Urothelium cell line (cell line): ENCODE measurements at places on chromosomes 1 and 21.

DNA sequence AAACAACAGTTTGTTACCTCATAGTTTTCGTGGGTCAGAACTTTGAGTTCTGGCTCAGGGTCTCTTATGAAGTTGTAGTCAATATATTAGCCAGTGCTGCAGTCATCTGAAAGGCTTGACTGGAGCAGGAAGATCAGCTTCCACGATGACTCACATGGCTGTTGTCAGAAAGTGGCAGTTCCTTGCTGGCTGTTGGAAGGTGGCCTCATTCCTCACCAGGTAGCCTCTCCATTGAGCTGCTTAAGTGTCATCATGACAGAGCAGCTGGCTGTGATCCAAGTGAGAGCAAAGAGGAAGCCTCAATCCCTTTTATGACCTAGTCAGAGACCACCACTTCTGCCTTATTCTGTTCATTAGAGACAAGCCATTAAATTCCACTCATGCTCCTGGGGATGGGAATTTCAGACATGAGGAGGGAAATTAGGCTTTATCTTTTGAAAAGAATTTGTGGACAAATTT lies 5.6 kb downstream of the OSBPL9 start:
- DNase-seq, result peak; percentile 64

DNA sequence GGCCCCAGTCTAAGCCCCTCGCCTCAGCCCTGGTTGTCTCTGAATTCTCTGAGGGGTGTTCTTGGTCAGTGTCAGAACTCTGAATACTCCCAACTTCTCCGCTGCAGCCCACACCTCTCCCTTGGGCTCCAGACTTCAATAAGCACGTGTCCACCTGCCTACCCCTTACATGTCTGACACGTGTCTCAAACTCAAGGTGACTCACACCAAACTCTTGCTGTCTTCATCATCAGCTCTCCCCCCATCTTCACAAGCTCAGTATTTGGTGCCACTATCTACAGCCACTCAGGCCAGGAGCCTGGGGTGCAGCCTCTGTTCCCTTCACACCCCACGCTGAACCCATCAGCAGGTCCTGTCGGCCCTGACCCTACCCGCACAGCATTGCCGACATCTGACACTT lies 18.8 kb upstream of the UBXN10 start:
- peak; percentile 31 for DNase-seq

DNA sequence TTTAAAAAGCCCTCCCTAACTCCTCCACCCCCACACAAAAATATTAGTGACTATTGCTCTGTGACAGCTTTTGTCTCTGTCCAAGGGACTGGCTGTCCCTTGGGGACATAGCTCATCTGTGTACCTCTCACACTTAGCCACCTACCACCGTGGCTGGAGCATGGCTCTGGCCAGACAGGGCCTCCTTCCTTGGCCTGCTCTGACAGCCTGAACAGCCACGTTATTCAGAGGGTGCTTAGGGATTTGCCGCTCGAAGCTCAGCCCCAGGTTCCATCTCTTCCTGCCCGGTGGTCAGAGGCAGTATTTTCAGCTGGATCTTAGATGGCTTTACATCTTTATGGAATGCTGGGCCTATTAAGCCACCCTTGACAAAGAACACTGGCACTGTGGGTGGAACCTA lies 6.1 kb upstream of the CELSR2 start:
- no peak for DNase-seq

DNA sequence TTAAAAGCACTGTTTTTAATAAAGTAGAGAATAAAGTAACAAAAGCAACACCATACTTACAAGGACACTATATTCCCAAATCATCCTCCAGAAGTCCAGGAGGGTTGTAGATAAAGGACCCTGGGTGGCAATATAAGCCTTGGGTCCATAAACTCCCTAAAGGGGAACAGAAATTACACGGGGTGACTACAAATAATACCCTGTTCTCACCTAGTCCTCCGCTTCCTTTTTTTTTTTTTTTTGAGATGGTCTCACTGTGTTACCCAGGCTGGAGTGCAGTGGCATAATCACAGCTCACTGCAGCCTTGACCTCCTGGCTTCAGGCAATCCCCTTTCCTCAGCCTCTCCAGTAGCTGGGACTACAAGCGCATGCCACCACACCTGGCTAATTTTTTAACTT lies 13.1 kb downstream of the PTPN22 start:
- no peak for DNase-seq

DNA sequence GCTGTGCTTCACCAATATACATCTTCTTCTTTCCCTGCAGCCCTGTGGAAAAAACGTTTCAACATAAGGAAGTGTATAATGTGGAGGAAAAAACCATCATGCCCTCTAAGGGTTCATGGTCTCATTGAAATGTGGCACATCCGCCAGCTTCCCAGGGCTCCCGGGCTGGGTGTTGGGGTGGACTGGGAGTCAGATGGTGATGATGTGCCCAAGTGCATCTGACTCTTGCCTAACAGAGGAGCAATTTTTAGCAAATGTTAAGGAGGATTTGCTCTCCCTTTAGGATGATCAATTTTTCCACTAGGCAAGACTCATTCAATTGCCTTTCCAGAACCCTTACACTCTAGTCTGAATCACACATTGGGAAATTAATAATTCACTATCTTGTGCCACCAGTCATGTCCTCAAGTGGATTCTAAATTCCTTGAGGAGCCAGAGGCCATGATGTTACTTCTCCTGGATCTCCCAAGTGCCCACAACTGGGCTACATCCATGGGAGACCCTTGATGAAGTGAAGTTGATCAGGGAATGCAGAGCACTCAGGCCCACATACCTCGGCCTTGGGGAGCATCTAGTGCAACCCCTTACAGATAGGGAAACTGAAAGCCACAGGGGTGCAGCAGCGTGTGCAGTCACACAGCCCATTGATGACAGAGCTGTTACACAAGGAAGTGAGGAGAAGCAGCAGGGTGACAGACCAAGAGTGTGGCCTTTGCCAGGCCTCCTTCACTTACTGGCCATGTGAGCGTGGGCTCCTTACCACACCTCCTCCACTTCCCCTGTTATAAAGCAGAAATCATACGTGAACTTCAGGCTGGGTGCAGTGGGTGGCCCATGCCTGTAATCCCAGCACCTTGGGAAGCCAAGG lies 100.0 kb upstream of the SLC44A3 start:
- no peak for DNase-seq

DNA sequence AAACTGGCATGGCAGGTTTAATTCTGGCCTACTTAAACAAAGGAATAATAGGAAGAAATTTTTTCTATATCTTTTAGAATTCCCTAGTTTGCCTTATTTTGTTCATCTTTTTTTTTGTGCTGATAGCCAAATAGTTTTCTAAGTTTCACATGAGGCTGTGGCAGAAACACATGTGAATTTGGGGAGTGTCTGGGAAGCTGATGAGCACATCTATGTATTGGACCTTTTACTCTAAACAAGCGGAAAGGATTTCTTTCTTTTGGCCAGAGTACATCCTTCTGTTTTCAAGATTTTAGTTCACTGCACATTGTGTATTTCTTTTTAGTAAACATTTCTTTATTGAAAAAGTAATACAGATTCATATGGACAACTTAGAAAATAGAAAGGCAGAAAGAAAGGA lies 5.6 kb downstream of the EEIG2 start:
- DNase-seq, result no peak

- DNase-seq, result no peak
Measured at GRCh38 chr1:27856561-27857343, 15.6 kb upstream of the THEMIS2 start.

DNA sequence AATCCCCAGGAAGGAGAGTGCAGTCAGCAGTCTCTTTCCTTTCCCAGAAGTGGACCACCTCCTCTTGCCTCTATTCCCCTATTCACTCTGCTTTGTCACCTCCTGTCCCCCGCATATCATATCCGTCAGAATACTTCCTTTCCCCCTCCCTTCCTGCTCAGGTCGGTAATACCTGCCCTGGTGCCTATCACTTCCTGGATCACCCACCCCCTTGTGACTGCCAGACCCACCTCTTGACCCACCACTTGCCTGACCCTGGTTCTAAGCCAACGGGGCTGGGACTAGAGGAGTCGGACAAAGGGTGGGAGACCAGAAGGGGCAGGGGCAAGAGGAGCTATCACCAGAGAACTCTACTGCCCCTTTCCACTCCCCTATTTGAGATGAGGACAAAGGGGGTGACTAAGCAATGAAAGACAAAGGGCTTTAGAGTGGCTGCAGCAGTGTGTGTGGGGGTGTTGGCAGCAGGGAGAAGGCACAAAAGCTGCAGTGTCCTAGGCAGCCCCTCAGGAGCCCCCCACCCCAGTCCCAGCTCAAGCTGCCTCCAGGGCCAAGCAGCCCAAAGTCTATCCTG lies 1.7 kb upstream of the ADAMTS4 start:
- DNase-seq, result no peak

DNA sequence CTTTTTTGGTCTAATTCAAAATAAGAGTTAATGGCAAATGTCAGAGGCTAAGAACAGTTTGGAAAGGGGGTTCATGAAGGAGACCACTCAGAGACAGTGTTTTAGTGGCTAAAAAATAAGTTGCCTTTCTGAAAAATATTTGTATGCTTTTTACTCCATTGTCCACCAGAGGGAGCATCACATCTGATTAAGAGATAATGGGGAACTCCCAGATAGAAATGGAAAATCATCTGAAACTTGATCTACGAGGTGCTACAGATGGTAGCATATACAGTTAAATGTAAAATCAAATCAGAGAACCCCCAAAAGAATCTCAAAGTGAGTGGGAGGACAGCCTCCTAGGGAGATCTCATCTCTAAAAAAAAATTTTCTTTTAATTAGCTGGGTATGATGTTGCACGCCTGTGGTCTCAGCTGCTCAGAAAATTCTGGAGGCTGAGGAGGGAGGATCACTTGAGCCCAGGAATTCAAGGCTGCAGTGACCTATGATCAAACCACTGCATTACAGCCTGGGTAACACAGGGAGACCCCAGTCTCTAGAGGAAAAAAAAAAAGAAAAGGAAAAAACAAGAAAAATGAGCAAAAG lies 9.7 kb downstream of the SMYD3 start:
- DNase-seq, result peak; percentile 43

DNA sequence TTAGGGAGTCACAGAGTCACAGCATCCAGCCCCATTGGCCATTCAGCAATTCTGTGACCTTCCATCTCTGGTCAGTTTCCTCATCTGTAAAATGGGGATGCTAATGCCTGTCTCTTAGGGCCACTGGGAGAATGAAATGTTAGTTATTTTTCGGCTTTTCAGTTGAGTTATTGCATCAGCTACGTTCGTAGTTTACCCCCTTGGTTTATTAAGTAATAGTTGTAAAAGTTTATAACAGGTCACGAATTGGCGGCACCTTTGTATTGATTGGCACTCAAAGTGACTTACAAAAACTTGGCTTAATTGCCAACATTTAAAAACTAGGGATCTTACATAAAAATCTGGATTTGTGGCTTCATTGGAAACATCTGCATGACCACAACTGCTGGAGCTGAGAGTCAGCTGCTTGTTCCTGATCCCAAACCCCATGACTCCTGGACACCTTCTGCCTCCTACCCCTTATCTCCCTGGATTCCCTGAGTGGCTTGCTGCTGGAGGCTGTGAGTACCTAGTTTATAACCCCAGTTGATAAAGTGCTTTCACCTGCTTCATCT lies 23.0 kb upstream of the SLC1A7 start:
- DNase-seq, result no peak

DNA sequence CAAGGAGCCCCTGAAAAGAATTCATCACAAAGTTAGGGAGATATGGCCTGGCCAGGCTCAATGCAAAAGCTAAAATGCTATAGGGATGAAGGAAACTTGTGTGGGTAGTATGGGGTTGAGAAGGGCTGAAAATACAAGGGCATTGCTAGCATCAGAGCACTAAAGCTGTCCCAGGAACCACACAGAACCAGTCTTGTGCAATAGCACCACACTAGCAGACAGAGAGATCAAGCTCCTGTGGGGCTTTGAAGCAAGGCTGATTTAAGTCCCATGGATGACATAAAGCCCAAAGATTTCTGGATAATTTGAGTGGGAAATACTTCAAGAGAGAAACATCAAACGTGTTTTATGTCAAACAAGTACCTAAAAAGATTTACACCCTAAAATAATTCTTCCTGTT lies 97.1 kb downstream of the VAV3 start:
- DNase-seq, result no peak

- no peak for DNase-seq
Measured at GRCh38 chr1:17507915-17508314, 31.6 kb upstream of the ARHGEF10L start.

DNA sequence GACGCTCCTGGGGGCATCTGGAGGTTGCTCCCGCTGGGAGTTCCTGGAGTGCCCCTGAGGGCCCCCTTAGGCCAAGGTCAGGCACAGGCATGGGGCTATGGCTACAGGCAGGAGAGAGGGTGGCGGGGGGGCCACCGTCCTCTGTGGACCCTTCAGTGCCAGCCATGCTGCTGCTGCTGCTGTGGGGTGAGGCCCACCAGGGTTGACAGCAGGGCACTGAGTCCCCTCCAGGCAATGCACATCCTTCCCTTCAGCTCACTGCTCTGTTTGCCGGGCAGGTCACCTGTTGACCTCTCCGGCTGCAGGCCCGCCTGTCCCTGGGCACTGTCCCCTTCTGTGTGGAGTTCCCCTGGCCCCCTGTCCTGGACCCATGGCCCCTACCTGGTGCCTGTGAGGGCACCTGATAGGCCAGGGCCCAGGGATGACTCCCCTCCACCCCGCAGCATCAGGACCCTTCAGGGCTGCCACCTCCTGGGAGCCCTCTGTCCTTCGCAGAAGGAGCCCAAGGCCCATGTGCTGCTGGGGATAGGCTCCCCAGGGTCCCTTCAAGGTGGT lies 34.1 kb upstream of the ADARB1 start:
- no peak for DNase-seq

GRCh38 chr1:61318319-61319125 lies 236.2 kb downstream of the NFIA start:
- peak; percentile 29 for DNase-seq

DNA sequence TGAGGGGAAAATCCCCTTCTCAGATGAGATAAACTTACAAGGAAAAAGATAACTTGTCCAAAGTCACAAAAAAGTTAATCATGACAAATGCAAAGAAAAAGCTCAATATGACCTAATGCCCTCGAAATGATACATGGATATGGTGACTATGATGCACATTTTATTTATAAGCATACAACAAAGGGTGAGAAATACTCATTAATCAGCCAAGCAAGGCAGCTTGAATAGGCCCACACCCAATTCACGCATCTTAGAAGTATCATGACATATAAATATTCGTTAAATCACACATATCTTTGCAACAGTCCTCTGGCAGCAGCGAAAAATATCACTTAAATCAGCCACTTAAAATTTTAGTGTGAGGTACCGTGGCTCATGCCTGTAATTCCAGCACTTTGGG lies 21.7 kb downstream of the EPS15 start:
- DNase-seq, result no peak

DNA sequence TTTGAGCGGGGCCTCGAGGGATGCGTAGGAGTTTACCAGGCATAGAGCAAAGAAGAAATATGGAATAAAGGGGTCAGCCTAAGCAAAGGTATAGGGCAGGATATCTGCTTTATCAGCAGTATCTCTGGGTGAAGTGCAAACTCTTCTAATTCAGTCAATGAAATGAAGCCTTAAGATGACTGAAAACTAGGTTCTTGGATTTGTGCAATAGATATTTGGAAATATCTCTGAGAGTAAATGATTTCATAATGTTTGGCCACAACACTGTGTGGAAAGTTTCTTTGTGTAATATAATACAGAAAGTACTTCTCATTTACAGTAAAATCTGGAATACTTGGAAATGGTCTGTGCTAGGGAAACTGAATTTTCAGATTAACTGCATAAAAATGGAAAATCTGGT lies 26.1 kb downstream of the KCNJ15 start:
- DNase-seq, result no peak
